ENCODE measurements at places on chromosomes 5 and 9.

GRCh38 chr5:73444499-73445438, 3.8 kb downstream of the FOXD1 start:
- no peak for DNase-seq

DNA sequence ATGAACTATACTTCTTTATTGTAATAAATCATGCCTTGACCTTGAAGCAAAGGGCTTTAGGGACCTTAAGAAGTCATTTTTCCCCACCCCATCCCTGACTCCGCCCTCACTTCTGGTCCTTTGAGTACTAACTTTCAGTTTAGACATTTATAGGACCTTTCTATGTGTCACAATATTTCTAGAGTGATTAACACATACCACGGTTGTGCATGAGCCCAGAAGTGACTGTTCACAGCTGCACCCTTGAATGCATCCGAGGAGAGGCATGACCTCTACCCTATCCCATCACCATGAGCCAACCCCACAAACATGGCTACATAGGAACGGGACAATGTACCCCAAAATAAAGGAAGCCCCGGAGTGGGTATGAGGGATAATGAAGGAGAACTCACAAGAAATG, 160.3 kb downstream of the HSD17B3 start:
- DNase-seq, result no peak

DNA sequence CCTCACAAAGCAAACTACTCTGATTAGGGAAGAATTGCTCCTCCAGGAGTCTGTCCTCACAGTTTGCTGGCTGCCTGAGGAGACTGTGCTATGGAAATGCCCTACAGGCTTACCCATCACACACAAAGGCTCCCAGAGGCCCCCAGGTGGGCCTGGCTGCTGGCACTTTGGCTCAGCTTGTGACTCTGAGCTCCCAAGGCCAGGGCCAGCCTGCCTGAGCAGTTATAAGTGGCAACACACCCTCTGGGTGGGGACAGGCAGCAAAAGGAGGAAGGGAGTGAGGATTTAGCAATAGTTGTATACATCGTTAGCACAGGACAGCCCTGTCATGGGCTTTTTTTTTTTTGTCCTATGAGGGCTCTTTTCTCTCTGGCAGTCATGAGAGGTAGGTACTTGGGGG, 103.5 kb downstream of the DAPK1 start:
- DNase-seq, result no peak

DNA sequence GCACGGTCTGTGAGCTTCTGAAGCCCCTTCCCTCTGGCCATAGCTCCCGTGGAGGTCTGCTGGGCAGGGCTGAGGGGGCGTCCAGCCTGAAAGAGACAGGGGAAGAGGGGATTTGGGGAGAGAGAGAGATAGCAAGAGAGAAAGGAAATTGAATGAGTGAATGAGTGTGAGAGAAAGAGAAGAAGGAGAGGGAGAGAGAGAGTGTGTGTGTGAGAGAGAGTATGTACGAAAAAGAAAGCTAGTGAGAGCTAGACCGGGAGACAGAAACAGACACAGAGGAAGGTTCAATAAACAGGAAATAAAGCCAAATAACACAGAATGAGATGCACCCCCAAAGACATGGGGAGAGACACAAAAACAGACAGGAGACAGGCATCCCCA, 37.4 kb downstream of the PAX5 start:
- DNase-seq, result no peak

GRCh38 chr9:6413365-6414246, 607 bp downstream of the UHRF2 start:
- peak; percentile 4 for DNase-seq

GRCh38 chr5:154652746-154653417, 102.3 kb upstream of the LARP1 start:
- no peak for DNase-seq

DNA sequence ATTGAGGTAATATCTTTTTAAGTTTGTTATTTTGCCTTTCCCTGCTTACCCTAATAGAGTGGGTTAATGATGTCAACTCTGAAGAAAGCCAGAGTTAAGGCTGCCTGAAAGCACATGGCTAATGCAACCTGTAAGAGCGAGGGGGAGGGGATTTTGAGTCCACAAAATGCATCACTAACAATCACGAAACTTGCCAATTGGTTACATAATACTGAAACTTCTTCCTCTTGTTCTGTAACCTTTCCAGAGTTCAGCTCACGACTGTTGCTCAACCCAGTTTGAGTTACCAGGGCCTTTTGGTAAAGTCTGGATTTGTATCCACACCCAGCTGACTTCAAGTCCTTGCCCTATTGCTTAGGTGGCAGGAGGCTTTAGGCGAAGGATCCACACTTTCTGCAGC, 308.8 kb downstream of the EFNA5 start:
- DNase-seq, result no peak
